ENCODE measurements at places on chromosomes 7 and 10.

GRCh38 chr7:150003304-150003810 lies 129.6 kb downstream of the ATP6V0E2 start:
- DNase-seq: no peak

- DNase-seq: no peak
These were observed 1.1 kb upstream of the TRIP6 start for GRCh38 chr7:100865938-100866728.

DNA sequence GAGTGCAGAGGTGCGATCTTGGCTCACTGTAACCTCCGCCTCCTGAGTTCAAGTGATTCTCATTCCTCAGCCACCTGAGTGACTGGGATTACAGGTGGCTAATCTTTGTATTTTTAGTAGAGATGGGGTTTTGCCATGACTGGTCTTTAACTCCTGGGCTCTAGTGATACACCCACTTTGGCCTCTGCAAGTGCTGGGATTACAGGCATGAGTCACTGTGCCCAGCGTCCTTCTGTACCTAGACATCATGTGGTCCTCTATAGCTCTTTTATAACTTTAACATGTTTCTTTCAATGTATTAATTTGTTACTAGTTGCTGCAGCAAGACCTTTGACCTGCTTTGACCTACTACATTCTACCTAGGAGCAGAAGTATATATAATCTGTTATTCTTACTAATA lies 38.7 kb upstream of the BICC1 start:
- no peak for DNase-seq

- DNase-seq: no peak
These were observed 30.1 kb downstream of the OSBPL3 start for GRCh38 chr7:24949884-24950283.

DNA sequence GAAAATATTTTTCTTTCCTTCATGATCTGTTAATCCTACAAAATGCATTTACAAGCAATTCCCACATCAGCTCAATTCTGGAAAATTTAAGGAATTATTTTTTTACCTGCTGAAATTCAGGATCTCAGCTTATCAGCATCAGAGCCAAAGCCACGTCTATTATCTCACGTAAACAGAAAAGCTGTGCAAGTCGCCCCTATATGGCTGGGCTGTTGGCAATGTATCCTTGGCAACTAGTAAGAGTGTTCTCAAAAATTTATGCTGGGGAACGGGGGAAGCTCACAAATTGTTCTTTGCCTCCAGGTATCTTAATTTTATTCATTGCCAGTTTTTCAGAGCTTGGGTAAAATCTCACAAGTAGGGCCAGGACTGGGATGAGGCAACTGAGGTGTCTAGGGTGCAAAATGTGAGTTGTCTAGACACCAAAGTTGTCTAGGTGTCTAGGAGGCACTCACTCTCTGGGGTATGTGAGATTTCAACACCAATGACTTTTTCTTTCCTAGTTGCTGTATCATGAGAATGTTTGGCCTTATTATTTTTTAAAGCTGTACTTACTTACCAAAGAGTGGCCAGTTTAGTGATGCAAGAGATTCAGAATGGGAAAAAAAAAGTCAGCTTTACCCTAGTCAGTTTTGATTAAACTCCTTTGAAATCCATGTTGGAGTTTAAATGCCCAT lies 5.1 kb downstream of the GSTO2 start:
- DNase-seq: no peak

DNA sequence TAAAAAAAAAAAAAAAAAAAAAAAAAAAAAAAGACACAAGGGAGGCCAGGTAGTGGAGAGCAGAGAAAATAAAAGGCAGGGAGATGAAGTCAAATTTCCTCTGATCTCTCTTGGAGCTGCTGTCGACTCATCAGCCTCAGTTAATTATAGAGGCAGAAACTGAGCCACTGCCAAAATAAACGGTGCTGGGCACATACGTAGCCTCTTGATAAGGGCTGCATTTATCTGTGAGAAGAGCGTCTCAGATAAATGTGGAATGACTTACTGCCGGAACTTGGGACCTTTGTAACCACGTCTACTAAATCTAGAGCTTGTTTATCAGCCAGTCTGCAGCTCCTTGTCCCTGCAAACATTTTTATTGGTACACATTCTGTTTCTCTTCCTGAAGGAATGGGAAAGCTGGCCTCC lies 162.3 kb downstream of the BAMBI start:
- DNase-seq: no peak

GRCh38 chr7:158955146-158955870 lies 99.0 kb downstream of the DYNC2I1 start:
- no peak for DNase-seq

Data from GM12878 (cell line).